DND-41 (cell line): ENCODE measurements at places on chromosomes 5 and 9.

- no peaks in the 10 kb centered on the region for H3K4me1 ChIP-seq
- no peak for DNase-seq
- no peak overlapping the region for H3K27ac ChIP-seq
- no peak overlapping the region for H3K4me3 ChIP-seq
Observed at GRCh38 chr5:88897748-88898147, 14.8 kb upstream of the MEF2C start.

DNA sequence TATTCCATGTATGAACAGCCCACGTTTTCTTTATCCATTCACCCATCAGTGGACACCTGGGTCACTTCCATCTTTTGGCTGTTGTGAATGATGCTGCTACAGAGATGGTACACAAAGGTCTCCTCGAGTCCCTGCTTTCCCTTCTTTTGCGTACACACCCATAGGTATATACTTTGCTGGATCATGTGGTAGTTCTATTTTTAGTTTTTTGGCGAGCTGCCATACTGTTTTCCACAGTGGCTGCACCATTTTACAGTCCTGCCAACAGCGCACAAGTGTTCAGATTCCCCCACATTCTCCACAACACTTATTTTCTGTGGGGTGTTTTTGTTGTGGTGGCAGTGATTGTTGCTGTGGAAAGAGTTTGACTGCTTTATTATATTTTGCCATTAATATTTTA, 16.2 kb downstream of the RAPGEF1 start:
- peaks cover 15% of the 10 kb centered on the region for H3K4me1 ChIP-seq
- no peak for DNase-seq
- H3K4me3 ChIP-seq, result no peak overlapping the region
- no peaks in the 10 kb centered on the region; the same call in 1 of the 2 replicates for H3K36me3 ChIP-seq
- H3K27me3 ChIP-seq, result no peaks in the 10 kb centered on the region

- no peaks in the 10 kb centered on the region for H3K27me3 ChIP-seq
- H3K4me3 ChIP-seq, result no peak overlapping the region
- no peaks in the 10 kb centered on the region for H3K4me1 ChIP-seq
- no peaks in the 10 kb centered on the region for H3K36me3 ChIP-seq
- H3K27ac ChIP-seq, result no peak overlapping the region
Observed at GRCh38 chr9:96599298-96599697, 20.3 kb downstream of the CDC14B start.

- H3K27ac ChIP-seq, result no peak overlapping the region
- no peaks in the 10 kb centered on the region for H3K36me3 ChIP-seq
- no peak overlapping the region for H3K4me3 ChIP-seq
Observed at GRCh38 chr5:3606121-3606831, 10.6 kb downstream of the IRX1 start.

DNA sequence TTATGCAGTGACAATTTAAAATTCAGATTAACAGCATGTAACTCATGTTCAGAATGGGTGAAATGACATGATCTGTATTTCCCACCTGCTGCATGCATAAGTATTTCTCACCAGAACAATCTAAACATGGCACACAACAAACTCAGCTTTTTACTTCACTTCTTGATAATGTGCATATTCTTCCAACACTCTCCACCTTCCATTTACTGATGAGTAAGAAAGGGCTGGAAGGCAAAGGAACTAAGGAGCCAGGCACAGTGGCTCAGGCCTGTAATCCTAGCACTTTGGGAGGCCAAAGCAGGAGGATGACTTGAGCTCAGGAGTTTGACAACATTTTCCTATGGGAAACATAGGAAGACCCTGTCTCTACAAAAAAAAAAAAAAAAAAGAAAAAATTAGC, 35.8 kb upstream of the SAP30L start:
- H3K36me3 ChIP-seq, result peaks cover 8% of the 10 kb centered on the region; the same call in 1 of the 2 replicates
- peaks cover 5% of the 10 kb centered on the region for H3K4me1 ChIP-seq
- no peaks in the 10 kb centered on the region for H3K27me3 ChIP-seq

DNA sequence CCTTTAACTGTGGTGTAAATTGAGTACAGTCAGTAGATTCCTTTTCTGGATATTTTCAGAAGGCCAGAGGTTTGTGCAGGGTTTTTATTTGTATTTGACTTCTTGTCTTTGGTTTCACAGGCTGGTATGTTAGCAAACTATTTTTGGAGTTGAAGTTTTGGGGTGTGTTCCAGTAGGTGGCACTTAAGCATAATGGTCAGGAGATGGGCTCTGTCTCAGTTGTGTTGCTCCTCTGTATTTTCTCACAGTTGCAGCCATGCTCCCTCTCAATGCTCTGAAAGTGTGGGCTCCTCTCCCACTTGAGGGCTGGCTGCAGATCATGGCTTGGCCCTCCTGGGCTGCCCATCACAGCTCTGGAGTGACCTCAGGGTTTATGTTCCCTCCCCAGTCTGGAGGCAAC, 267.0 kb upstream of the PCSK5 start:
- no peaks in the 10 kb centered on the region for H3K4me1 ChIP-seq
- H3K4me3 ChIP-seq, result no peak overlapping the region
- H3K36me3 ChIP-seq, result no peaks in the 10 kb centered on the region
- no peak for DNase-seq
- no peaks in the 10 kb centered on the region for H3K27me3 ChIP-seq

DNA sequence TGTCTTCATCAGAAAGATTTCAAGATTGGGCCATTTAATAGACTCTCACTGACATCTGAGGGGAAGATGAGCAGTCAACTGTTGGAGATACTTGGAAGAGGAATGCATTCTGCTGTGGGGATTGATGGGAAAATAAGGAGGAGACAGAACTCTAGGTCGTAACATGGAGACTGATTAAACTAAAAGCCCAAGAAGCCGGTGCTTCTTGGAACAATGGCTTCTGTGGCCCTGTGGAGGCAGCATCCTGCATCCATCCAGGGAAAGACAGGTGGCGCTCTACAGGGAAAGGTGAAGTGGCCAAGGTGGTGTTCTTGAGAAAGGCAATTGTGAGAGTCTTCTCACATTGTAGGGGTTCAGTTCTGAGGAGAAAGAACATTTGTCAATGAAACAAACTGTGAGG, 31.3 kb downstream of the ZFAND5 start:
- no peak overlapping the region for H3K4me3 ChIP-seq
- no peak overlapping the region for H3K27ac ChIP-seq
- H3K36me3 ChIP-seq, result no peaks in the 10 kb centered on the region
- DNase-seq, result no peak

DNA sequence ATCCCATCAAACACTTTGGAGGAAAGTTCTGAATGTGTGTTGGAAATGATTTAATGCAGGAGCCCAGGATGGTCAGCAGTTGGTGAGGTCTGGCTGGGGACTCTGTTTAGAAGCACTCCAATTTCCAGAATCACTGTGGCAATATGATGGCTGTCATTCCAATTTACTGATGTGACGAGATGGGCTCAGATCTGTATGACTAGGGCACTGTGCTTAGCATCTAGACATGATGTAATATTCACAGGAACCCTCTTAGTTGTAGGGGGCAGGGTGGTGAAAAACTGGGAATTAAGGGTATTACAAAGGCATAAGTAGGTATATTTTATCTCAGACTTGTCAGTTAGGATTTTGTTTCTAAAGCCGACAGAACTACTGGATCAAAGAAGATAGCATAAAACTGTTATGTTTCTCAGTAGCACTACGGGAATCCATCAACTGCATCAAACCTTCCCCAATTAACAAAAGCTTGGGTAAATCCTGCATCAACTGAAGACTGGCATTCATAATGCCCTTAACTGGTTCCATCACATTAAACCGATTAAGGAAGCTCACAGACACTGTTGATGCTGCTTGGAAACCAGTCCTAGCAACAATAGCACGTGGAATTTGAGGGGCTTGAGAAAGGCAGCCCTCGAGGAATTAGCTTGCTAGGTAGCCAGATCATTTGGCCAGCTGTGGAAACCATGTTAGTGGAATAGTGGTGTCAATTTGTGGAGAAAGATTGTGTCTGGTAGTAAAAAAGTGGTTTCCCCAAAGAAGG, 86.1 kb downstream of the SV2C start:
- no peaks in the 10 kb centered on the region for H3K27me3 ChIP-seq
- no peaks in the 10 kb centered on the region for H3K4me1 ChIP-seq
- no peaks in the 10 kb centered on the region for H3K36me3 ChIP-seq
- no peak overlapping the region for H3K27ac ChIP-seq
- DNase-seq, result no peak

GRCh38 chr5:82169892-82170291, 108.3 kb downstream of the RPS23 start:
- H3K36me3 ChIP-seq, result peaks cover 2% of the 10 kb centered on the region; the same call in 1 of the 2 replicates
- H3K27ac ChIP-seq, result no peak overlapping the region
- no peak overlapping the region for H3K4me3 ChIP-seq
- no peak for DNase-seq
- no peaks in the 10 kb centered on the region for H3K27me3 ChIP-seq

DNA sequence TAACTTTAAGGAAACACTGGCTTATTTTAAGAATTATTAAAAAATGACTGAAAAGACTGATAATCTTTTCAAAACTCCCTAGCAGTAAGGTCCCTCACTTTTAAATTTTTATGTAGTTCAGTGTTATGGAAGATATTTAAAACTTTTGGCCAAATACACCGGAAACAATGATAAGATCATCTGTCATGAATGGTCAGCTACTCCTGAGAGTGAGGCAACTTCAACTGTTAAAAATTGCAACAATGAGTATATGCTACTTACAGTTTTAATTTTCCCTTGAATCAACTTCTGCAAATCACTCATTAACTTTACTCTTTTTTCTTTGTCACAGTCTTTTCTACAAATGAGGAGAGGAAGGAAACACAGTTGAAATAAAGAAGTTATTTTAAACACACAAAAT, 10.8 kb downstream of the PUM3 start:
- no peaks in the 10 kb centered on the region for H3K4me1 ChIP-seq
- no peaks in the 10 kb centered on the region for H3K27me3 ChIP-seq
- H3K27ac ChIP-seq, result no peak overlapping the region
- DNase-seq, result no peak

DNA sequence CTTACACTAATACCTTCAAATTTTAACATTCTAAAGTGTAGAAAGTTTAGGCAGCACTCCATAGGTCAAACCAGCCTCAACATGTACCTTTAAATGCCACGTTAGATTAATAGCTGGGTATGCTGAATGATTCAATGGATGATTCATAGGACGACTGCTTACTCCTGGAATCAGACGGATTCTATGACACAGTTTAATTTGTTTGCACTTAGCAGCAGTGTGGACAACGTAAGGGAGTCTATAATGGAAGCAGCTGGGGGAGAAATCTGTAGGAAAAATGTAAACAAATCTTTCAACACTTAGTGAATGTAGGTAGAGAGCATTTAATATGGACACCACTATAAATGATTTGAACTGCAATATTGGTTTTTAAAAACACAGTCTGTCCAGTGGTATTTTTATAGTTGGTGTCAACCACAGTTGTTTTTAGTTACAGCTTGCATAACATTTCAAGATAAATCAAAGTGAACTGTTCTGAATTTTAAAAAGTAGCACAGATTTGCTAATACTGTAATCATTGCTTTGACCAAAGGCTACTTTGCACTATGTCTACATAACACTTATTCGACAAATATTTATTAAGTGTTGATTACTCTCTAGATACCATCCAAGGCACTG, 701.5 kb upstream of the MEF2C start:
- H3K36me3 ChIP-seq, result no peaks in the 10 kb centered on the region
- H3K4me3 ChIP-seq, result no peak overlapping the region
- H3K4me1 ChIP-seq, result no peaks in the 10 kb centered on the region
- H3K27me3 ChIP-seq, result no peaks in the 10 kb centered on the region
- no peak for DNase-seq
- no peak overlapping the region for H3K27ac ChIP-seq

- H3K4me1 ChIP-seq, result no peaks in the 10 kb centered on the region
- no peaks in the 10 kb centered on the region for H3K27me3 ChIP-seq
- DNase-seq, result peak; percentile 8
- H3K27ac ChIP-seq, result no peak overlapping the region
- no peak overlapping the region for H3K4me3 ChIP-seq
Observed at GRCh38 chr5:65100911-65101631, 332.3 kb downstream of the CWC27 start.

DNA sequence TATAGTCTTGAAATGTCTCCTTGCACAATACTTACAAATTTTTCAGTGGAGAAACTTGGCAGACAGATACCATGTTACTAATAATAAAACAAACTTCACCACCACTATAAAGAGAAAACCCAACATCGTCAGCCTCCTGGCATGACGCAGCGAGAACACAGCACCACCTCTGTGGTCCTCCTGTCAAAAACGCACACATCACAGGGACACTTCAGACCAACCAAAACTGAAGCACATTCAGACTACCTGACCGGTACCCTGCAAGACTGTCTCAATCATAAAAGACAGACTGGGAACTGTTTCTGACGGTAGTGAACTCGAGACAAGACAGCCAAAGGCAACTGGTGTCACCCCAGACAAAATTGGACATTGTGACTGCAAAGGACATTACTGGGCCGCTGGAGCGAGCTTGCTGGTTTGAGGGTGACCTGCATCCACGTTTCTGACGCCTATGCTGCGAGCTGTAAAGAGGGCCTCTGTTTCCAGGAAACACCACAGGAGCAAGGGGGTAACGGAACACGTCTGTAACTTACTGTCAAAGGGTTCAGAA, 34.4 kb downstream of the NSUN2 start:
- H3K36me3 ChIP-seq, result peaks cover 58% of the 10 kb centered on the region
- H3K4me3 ChIP-seq, result no peak overlapping the region
- H3K27ac ChIP-seq, result no peak overlapping the region
- H3K4me1 ChIP-seq, result no peaks in the 10 kb centered on the region

- peak; percentile 37 for DNase-seq
- peak overlapping the region; percentile 91 for H3K4me3 ChIP-seq
- peaks cover 87% of the 10 kb centered on the region for H3K36me3 ChIP-seq
- H3K27ac ChIP-seq, result peak overlapping the region; percentile 84
- H3K27me3 ChIP-seq, result no peaks in the 10 kb centered on the region
Observed at GRCh38 chr5:891837-892393, 686 bp downstream of the BRD9 start.

DNA sequence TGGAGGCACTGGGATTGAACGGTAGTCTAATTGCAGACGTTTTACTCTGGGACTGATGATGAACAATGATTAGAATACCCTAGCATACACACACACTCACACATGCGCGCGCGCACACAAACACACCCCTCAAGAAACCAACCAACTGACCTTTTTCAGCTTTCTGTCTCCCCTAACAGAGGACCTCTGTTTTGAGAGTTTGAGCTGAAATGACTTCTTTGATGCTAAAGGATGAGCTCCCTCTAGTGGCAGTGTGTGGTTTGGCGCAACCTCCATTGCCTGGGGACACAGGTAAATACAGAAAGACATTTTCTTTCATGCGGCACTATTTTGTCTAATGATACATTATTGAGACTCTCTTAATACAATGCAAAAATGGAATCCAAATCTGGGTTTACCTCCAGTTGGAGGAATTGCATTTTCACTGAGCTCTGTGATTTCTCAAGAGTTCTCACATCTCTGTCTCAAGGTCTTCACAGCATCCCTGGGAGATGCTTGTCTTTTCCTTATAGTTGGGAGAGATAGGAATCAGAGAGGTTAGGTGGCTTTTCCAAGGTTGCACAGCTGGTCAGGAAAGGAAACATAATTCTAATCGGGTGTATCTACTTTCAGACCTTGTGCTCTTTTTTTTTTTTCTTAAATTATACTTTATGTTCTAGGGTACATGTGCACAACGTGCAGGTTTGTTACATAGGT, 187.5 kb downstream of the TMEM38B start:
- H3K27me3 ChIP-seq, result no peaks in the 10 kb centered on the region
- peak; percentile 67 for DNase-seq
- H3K27ac ChIP-seq, result no peak overlapping the region
- no peaks in the 10 kb centered on the region for H3K36me3 ChIP-seq
- no peaks in the 10 kb centered on the region for H3K4me1 ChIP-seq
- no peak overlapping the region for H3K4me3 ChIP-seq
